ENCODE measurements at places on chromosomes 4 and X. TPM values are rescaled to one million over a fixed set of nuclear protein-coding genes. Genes with fewer than 3 reads are reported as not detected.

- no peak for DNase-seq
These were observed 18.6 kb upstream of the BMP2K start for GRCh38 chr4:78757574-78757973.

Gene MID2
- total RNA-seq = 2.1 TPM

Gene BTC
- total RNA-seq = not detected

Gene EPHA5
- not detected for total RNA-seq

All from activated B cell treated with CpG ODN at 0.5 μM for 24 hours (primary cell).